Stimulated activated CD4-positive, alpha-beta T cell treated with anti-CD3 and anti-CD28 coated beads, Interleukin-12 subunit alpha, Interleukin-12 subunit beta, amount 100 ng/mL, for 48 hours (primary cell): ENCODE measurements at places on chromosomes 1 and 21.

GRCh38 chr1:46812996-46813857 lies 14.4 kb downstream of the CYP4B1 start:
- no peak for DNase-seq

- DNase-seq = no peak
Observed at GRCh38 chr1:105122041-105122440, 1372.3 kb downstream of the AMY1C start.

DNA sequence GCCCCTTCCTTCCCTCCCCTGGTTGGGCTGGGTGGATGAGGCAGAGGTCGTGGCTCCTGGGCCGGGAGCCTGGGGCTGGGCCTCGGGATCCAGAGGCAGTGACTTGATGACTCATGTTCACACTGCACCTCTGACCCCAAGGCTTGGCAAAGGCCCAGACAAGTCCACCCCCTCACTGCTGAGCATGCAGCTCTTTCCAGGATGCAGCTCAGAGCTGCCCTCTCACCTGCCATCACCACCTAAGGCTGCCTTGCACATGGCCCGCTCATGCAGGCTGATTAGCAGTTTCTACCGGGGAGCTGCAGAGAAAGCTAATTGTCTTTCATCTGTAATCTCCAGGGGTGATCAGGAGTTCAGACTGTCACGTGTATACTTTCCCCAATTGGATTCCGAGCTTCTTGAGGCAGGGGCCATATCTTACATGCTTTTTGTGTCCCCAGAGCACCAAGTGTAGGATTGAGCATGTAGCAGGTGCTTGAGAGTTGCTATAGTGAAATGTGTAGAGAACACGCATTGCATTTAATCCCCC lies 62.1 kb downstream of the LRRN2 start:
- DNase-seq = no peak

- DNase-seq = no peak
Observed at GRCh38 chr1:239306426-239306825, 79.9 kb upstream of the CHRM3 start.

GRCh38 chr1:204997591-204998355 lies 45.2 kb upstream of the CNTN2 start:
- no peak for DNase-seq

GRCh38 chr1:110135666-110136065 lies 14.6 kb upstream of the SLC6A17 start:
- no peak for DNase-seq

DNA sequence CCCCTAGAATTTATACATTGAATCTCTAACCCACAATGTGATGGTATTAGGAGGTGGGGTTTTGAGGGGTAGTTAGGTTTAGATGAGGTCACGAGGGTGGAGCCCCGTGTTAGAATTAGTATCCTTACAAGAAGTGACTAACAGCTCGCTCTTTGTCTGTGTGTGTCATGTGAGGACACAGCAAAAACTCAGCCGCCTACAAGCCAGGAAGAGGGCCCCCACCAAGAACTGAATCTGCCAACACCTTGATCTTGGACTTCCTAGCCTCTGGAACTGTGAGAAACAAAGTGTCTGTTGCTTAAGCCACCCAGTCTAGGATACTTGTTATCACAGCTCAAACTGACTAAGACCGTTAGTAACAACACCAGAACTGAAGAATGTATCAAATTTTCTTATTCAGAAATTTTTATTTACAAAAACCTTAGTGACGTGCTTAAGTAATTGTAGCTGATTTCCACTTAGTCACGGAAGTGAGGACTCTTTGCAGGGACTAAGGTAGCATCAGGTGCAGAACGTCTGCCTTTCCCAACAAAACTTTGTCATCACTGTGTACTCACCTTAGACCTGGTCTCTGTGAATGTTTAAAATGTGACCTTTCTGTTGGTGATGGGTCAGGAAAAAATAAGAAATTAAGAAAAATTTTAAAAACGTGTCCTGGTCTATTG lies 24.5 kb upstream of the LRRC8C start:
- DNase-seq = no peak

DNA sequence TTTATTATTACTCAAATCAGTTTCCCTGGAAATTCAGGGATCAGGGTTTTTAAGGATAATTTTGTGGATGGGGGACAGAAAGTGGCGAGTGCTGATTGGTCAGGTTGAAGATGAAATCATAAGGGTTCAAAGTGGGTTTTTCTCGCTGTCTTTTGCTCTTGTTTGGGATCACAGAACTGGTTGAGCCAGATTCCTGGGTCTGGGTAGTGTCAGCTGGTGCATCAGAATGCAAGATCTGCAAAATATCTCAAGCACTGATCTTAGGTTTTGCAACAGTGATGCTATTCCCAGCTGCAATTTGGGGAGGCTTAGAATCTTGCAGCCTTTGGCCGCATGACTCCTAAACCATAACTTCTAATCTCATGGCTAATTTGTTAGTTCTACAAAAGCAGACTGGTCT lies 9.3 kb downstream of the CHI3L2 start:
- no peak for DNase-seq

DNA sequence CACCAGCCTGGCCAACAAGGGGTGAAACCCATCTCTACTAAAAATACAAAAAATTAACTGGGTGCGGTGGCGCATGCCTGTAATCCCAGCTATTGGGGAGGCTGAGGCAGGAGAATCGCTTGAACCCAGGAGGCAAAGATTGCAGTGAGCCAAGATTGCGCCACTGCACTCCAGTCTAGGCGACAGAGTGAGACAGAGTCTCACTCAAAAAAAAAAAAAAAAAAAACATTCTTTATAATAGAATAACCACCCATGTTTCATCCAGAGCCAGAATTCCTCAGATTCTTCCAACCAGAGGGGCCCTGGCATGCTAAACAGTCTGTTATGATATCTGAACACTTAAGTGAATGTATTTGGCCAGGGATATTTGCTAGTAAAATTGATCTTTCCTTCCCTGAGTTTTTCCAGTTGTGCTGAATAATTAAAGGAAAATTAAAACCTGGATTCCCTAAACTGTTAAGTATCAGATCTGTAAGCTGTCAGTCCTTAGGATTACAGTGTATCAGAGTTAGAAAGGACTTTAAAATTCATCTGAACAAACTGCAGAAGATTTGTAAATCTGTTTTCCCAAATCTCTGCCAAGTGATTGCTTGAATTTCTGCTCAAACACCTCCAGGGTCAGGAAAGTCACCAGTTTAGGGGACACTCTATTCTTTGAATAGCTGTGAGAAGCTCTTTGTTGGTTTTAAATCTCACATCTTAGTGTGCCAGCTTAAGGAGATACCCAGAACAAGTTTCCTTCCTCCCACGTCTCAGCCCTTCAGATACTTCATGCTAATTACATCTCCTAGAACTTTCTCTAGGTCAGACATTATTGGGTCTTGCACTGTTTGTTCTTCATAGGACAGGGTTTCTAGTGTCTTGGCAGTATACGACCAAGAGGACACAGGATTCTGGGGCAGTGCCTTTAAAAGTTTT lies 84.6 kb upstream of the BMP8A start:
- no peak for DNase-seq

DNA sequence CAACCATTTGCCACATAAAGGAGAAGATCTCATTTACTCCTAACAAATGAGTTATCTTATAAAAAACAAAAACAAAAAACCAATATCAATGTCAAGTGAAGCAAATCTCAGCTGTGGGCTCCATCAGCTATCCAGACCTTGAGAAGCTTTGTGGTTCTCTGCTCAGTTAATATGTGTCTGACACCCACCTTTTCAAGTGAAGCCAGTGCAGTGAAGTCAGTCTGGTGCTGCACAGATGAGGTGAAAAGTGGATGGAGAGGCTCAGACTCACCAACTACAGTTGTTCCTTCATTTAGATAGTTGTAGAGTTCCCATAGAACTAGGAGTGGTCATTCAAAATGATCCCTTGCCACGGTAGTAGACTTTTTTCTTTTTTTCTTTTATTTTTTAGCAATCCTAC lies 106.8 kb downstream of the NTNG1 start:
- no peak for DNase-seq

- no peak for DNase-seq
Observed at GRCh38 chr1:208265122-208265469, 20.9 kb upstream of the PLXNA2 start.

- DNase-seq = no peak
Observed at GRCh38 chr1:7705048-7705907, 65.8 kb upstream of the VAMP3 start.
